ENCODE measurements at places on chromosomes 3 and 15.
A peak's percentile ranks its signal among the peaks of the same experiment; 100 is the strongest.

- peak; percentile 38 for DNase-seq
These were observed 237.1 kb upstream of the CFAP20DC start for GRCh38 chr3:59286791-59287531.

GRCh38 chr3:51052562-51052961 is 332.5 kb upstream of the MANF start:
- DNase-seq: no peak

DNA sequence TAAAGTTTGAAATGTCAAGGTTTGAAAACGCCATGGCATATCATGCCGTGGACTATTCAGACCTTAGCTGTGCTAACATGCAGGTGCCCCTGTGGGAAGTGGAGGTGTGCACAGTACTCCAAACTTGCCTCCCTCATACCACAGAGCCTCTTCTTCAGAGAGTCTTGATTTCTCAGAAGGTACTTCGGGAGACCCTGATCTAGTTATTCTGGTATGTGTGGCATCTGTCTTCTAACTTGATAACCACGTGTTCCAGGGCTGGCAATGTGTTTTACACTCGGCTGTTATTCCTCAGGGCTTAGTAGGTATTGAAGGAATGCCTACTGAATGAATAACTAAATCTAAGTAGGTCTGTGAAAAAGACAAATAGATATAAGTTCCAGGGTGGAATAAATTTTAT is 309.9 kb downstream of the CLSTN2 start:
- DNase-seq: no peak

- DNase-seq: no peak
These were observed 3.5 kb downstream of the MYZAP start for GRCh38 chr15:57595011-57595866.

- DNase-seq: no peak
These were observed 31.0 kb downstream of the ENTPD3 start for GRCh38 chr3:40417845-40418543.

GRCh38 chr3:158702815-158703481 is 29.3 kb downstream of the RARRES1 start:
- DNase-seq: no peak

GRCh38 chr15:31133890-31134289 is 32.4 kb upstream of the TRPM1 start:
- no peak for DNase-seq

GRCh38 chr3:170331143-170331542 is 26.4 kb upstream of the SKIL start:
- DNase-seq: no peak

- DNase-seq: no peak
These were observed 139.8 kb downstream of the IGF1R start for GRCh38 chr15:98787936-98788757.

- no peak for DNase-seq
These were observed 371.5 kb upstream of the GOLIM4 start for GRCh38 chr3:168467115-168467714.

DNA sequence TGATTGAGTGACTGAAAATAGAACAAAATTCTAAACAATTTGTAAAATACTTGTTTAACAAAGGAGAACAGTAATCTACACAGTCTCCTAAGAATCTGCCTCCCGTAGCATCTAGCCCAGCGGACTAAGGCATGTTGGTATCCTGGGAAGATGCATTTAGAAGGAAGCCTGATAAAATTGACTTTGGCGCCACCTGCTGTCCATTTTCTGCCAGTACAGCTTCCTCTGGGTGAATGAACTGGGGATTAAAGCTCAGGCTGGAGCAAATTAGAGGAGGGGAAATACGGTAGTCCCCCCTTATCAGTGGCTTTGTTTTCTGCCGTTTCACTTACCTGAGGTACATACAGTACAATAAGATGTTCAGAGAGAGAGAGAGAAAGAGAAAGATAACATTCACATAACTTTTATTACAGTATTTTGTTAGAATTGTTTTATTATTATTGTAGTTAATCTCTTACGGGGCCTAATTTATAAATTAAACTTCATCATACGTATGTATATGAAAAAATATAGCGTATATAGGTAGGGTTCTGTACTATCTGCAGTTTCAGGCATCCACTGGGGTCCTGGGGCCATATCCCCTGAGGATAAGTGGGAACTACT is 191.6 kb downstream of the GAP43 start:
- DNase-seq: no peak

- no peak for DNase-seq
These were observed 189.8 kb downstream of the PLOD2 start for GRCh38 chr3:145971186-145971585.

DNA sequence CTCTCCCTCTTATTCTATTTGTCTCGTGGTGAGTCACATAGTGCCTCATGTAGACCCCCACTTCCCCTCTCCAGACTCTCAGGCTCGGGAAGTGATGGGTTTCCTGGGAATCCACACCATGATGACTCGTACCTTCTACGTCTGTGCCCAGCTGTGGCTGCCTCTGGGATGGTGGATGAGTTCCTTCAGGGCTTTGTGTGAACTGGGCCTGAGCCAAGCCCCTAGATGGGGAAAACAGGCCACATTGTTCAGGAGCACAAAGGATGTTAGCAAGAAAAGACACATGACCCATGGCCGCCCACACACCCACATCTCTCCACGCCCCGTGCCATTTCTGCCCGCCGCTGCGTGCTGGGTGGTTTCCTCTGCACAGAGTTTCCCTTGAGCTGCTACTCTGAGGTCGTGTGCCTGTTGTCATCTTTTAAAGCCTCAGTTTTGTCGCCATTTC is 10.5 kb downstream of the ISG20 start:
- DNase-seq: peak; percentile 88

- no peak for DNase-seq
These were observed 17.1 kb downstream of the LIMD1 start for GRCh38 chr3:45611628-45612081.

DNA sequence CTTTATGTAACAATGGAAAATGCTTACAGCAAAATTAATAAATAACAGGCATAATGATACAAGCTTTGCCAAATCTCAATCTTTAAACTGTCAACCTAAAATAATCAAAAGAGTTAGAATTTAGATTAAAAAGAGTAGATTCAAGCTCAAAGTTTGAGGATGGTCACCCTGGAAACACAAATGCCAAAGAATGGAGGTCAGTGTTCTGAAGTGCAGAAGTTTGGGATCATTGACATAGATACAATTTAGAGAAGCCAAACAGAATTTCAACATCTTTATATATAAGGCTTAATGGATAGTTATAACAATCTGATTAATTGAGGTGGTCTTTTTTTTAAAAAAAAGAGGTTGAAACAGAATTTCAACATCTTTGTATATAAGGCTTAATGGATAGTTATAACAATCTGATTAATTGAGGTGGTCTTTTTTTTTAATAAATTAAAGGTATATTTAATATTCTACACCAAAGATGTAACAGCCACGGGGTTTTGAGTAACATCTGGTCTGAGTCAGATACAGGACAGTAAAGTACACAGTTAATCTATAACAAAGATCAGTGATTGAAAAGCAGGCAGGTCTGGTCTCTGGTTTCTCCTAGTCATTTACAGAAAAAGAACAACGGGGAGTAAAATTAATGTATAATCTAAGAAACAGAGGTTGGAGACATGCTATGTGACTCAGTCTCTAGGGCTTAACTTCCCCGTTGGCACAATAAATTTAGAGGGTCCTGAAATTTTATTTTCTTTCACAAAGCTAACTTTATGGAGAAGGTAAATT is 490.7 kb downstream of the GBE1 start:
- DNase-seq: no peak

- no peak for DNase-seq
These were observed 665 bp downstream of the GATM start for GRCh38 chr15:45377609-45378148.

GRCh38 chr3:171556148-171556547 is 95.9 kb upstream of the TNIK start:
- no peak for DNase-seq

DNA sequence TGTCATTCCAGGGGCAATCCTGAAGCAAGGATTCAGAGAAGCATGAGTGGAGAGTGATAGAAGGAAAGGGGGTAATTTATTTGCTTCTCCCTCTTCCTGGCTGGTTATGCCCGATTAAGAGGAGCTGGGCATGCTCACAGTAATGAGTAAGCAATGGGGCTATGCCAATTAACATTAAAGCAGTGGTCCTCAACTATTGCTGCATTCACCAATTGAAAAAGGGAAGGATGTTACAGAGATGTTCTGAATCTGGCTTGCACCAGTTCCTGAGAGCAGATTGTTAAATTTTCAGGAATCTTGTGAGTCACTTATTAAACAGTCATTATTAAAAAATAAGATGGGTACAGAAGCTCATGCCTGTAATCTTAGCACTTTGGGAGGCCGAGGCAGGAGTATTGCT is 85.9 kb upstream of the ZBTB20 start:
- no peak for DNase-seq

- DNase-seq: no peak
These were observed 84.3 kb downstream of the SHQ1 start for GRCh38 chr3:72763751-72764440.

- no peak for DNase-seq
These were observed 5.8 kb downstream of the CALML4 start for GRCh38 chr15:68199340-68199739.

- no peak for DNase-seq
These were observed 77.5 kb downstream of the TBL1XR1 start for GRCh38 chr3:177119829-177120228.

GRCh38 chr3:10292505-10293419 is at the start of gene GHRL:
TSS of gene GHRL (minus strand) at chr3:10292947. CDS start at chr3:10290180, 2,767 bp downstream.
- DNase-seq: no peak

- DNase-seq: no peak
These were observed 323.8 kb upstream of the DNAJC19 start for GRCh38 chr3:181313335-181313734.

DNA sequence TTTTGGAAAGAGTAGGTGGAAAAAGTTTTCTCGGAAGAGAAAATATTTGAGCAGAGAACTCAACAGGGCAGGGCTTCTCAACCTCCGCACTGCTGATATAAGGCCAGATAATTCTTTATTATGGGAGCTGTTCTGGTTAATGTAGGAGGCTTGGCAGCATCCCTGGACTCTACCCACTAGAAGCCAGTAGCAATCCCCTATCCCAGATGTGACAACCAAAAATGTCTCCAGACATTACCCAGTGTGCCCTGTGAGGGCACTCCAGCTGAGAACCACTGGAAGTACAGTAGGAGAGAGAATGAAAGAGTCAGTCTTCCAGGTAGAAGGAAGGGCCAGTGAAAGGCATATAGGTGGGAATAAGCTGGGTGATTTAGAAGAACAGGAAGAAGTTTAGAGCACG is 647.8 kb upstream of the ADAMTS9 start:
- no peak for DNase-seq

DNA sequence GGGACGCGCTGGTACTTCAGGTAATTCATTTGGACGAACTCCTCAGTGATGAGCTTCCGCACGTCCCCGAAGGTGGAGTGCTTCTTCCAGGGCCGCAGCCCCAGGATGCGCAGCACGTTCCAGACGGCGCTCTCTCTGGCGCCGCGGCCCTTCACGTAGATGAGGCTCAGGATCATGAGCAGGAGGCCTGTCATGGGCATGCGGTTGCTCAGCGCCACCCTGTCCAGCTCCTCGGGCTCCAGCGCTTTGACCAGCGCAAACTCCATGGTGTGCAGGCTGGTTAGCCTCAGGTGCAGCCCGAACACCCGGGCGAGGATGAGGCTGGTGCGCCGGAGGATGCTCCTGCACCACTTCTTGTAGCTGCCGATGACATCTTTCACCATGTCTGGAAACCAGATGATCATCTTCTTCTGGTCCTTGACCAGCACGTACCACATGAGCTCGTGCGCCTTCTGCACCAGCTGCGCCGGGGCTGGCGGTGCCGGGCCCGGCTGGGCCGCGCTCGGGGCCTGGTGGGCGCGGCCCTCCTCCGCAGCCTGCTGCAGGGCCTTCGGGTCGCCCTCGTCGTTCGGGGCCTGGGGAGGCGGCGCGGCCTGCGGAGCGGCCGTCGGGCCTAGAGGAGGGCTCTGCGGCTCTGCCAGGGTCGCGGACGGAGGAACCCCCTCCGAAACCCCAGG is 501 bp downstream of the NDN start:
- no peak for DNase-seq

GRCh38 chr3:59751606-59752005 is 701.8 kb upstream of the CFAP20DC start:
- DNase-seq: no peak

GRCh38 chr3:107514453-107514852 is 8.3 kb upstream of the BBX start:
- DNase-seq: no peak

DNA sequence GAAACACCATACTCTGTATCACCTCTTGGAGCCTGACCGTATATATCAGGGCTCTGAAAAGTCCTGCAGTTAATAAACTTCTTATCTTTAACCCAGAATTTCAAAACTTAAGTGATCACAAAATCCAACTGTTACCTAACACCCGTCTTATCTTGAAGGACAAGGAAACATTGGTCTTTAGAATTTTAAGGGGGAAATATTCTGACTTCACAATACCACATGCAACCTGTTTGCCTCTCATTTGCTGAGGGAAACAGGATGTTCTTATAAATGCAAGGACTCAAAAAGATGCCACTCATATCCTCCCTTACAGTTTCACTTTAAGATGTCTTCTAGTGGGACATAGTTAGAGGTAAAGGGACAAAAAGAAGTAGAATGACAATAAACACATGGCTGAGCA is 67.9 kb downstream of the CRTC3 start:
- no peak for DNase-seq

GRCh38 chr3:24363242-24363641 is 131.4 kb downstream of the THRB start:
- DNase-seq: no peak

GRCh38 chr3:48236531-48236930 is 4.4 kb upstream of the ZNF589 start:
- DNase-seq: no peak

DNA sequence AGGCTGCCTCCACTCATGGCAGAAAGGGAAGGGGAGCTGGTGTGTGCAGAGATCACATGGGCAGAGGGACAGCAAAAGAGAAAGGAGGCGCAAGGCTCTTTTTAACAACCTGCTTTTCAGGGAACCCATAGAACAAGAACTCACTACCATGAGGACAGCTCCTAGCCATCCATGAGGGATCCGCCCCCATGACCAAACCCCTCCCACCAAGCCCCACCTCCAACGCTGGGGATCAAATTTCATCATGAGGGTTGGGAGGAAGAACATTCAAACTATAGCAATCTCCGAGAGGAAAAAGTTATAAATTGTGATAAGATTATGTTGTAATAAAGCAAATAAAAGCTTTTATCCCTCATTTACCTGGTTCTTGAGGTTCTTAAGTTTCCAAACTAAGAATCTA is 84.7 kb upstream of the LMCD1 start:
- DNase-seq: no peak
